ENCODE measurements at places on chromosomes 12 and 14.

DNA sequence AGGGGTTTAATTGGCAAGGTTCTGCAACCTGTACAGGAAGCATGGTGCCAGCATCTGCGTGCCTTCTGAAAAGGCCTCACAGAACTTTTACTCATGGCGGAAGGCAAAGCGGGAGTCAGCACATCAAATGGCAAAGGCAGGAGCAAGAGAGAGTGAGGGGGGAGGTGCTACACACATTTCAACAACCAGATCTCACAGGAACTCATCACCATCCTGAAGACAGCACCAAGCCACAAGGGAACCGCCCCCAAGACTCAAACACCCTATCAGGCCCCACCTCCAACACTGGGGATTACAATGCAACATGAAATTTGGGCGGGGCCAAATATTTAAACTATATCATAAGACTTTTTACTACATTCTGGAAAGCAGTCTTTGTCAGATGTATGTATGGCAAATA, 38.0 kb upstream of the FKBP4 start:
- no peaks in the 10 kb centered on the region for H3K36me3 ChIP-seq
- H3K4me3 ChIP-seq, result no peak overlapping the region
- H3K4me1 ChIP-seq, result no peaks in the 10 kb centered on the region
- no peak overlapping the region for H3K27ac ChIP-seq
- DNase-seq, result no peak

- DNase-seq, result no peak
- H3K27ac ChIP-seq, result no peak overlapping the region
- H3K27me3 ChIP-seq, result no peaks in the 10 kb centered on the region
- H3K4me1 ChIP-seq, result peaks cover 6% of the 10 kb centered on the region
These were observed 100.7 kb downstream of the ZFP36L1 start for GRCh38 chr14:68692216-68692615.

- H3K27me3 ChIP-seq, result no peaks in the 10 kb centered on the region
- H3K36me3 ChIP-seq, result no peaks in the 10 kb centered on the region
- no peak overlapping the region for H3K4me3 ChIP-seq
- no peaks in the 10 kb centered on the region for H3K4me1 ChIP-seq
- no peak overlapping the region for H3K27ac ChIP-seq
These were observed 120.0 kb downstream of the OTOGL start for GRCh38 chr12:80219345-80219744.

- H3K4me3 ChIP-seq, result no peak overlapping the region
- DNase-seq, result no peak
- no peak overlapping the region for H3K27ac ChIP-seq
- H3K4me1 ChIP-seq, result no peaks in the 10 kb centered on the region
- H3K27me3 ChIP-seq, result no peaks in the 10 kb centered on the region
These were observed 777.9 kb downstream of the FSCB start for GRCh38 chr14:43729143-43729542.

DNA sequence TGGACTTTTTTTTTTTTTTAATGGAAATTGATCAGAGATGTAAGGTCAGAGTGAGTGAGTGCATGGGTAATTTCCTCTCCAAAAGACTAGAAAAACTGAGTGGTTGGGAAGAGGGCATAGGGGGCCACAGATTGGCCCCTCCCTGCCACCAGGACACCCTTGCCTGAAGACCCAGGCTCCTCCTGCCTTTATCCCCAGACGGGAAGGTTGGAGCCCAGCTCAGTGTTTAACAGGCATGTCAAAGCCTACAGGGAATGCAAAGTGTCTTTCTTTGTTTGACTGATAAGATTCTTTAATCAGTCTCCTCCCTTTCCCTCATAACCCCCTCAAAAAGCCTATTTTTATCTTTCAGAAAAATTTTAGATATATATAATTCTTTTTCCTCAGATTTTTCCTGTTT, 50.3 kb downstream of the IRAK3 start:
- H3K27ac ChIP-seq, result no peak overlapping the region
- DNase-seq, result no peak
- H3K4me1 ChIP-seq, result no peaks in the 10 kb centered on the region
- no peaks in the 10 kb centered on the region for H3K27me3 ChIP-seq

GRCh38 chr12:49796155-49796554, 32.1 kb downstream of the NCKAP5L start:
- H3K27me3 ChIP-seq, result no peaks in the 10 kb centered on the region
- DNase-seq, result no peak
- no peak overlapping the region for H3K27ac ChIP-seq
- H3K4me1 ChIP-seq, result no peaks in the 10 kb centered on the region

DNA sequence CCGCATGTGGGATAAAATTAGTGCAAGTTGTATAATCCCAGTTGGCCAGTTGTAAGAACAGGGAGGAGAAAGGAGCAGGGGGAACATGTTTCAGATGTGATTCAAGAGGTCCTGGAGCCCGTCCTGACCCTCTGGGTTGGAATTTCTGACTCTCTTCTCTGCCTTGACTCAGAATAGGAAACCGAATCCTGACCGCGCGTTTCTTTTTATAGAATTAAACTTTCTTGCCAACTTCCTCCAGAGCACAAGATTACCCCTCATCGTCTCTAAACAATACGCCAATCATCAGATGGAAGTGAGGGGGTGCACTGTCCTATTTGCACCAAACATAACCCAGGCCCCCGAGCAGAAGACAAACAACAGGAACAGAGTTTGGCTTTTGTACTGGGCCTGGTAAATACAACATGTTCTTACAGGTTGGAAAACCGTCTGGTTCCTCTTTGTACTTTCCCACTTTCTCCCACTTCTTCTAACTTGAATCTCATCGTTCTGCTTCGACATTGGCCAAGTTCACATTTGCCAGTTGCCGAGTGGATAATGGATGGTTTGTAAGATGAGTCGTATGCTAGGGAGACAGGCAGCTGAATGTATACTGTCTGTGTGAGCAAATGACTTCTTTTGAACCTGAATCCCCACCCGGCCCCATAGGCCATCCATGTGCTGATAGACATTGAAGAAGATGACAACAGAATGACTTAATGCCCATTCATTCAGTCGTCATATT, 42.6 kb upstream of the MED13L start:
- H3K27me3 ChIP-seq, result no peaks in the 10 kb centered on the region
- H3K4me3 ChIP-seq, result no peak overlapping the region
- no peaks in the 10 kb centered on the region for H3K4me1 ChIP-seq
- peak overlapping the region; percentile 68 for H3K27ac ChIP-seq
- H3K36me3 ChIP-seq, result no peaks in the 10 kb centered on the region

GRCh38 chr12:123134271-123134671, 16.6 kb downstream of the PITPNM2 start:
- no peaks in the 10 kb centered on the region for H3K36me3 ChIP-seq
- H3K4me3 ChIP-seq, result no peak overlapping the region
- DNase-seq, result no peak
- no peak overlapping the region for H3K27ac ChIP-seq
- H3K27me3 ChIP-seq, result no peaks in the 10 kb centered on the region

- no peaks in the 10 kb centered on the region for H3K27me3 ChIP-seq
- DNase-seq, result no peak
- H3K27ac ChIP-seq, result no peak overlapping the region
- no peak overlapping the region for H3K4me3 ChIP-seq
- H3K36me3 ChIP-seq, result no peaks in the 10 kb centered on the region
These were observed 8.8 kb downstream of the SERPINA1 start for GRCh38 chr14:94379291-94380224.

- no peak for DNase-seq
- H3K4me1 ChIP-seq, result peaks cover 14% of the 10 kb centered on the region
- no peaks in the 10 kb centered on the region for H3K27me3 ChIP-seq
- H3K36me3 ChIP-seq, result no peaks in the 10 kb centered on the region
- H3K27ac ChIP-seq, result peak overlapping the region; percentile 99
These were observed 1.1 kb downstream of the SMIM10L1 start for GRCh38 chr12:11171969-11172675.

- peaks cover 51% of the 10 kb centered on the region for H3K4me1 ChIP-seq
- no peaks in the 10 kb centered on the region for H3K36me3 ChIP-seq
- peak; percentile 12 for DNase-seq
- H3K4me3 ChIP-seq, result no peak overlapping the region
These were observed 16.4 kb downstream of the MLXIP start for GRCh38 chr12:122094735-122095631.

DNA sequence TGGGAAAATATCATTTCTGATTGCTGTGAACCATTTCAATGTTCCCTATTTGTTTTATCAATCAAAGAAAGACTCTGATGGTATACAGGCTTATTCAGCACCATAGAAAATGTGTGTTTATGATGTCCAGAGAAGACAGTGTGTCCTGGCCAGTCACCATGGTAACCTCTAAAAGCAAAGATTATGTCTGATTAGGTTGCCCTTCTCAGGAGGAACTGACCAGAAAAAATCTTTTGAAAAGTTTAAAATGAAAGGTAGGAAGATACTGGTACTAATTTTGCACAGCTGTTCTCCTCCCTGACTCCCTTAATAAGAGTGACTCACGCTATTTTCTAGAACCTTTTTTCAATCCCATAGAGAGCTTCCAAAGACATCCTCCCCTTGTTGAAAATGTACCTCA, 391.8 kb upstream of the DCN start:
- no peaks in the 10 kb centered on the region for H3K27me3 ChIP-seq
- peaks cover 13% of the 10 kb centered on the region for H3K4me1 ChIP-seq
- H3K36me3 ChIP-seq, result no peaks in the 10 kb centered on the region
- no peak overlapping the region for H3K27ac ChIP-seq

GRCh38 chr12:14656846-14657245, 39.6 kb downstream of the GUCY2C start:
- DNase-seq, result no peak
- no peak overlapping the region for H3K27ac ChIP-seq
- no peak overlapping the region for H3K4me3 ChIP-seq
- no peaks in the 10 kb centered on the region for H3K4me1 ChIP-seq

DNA sequence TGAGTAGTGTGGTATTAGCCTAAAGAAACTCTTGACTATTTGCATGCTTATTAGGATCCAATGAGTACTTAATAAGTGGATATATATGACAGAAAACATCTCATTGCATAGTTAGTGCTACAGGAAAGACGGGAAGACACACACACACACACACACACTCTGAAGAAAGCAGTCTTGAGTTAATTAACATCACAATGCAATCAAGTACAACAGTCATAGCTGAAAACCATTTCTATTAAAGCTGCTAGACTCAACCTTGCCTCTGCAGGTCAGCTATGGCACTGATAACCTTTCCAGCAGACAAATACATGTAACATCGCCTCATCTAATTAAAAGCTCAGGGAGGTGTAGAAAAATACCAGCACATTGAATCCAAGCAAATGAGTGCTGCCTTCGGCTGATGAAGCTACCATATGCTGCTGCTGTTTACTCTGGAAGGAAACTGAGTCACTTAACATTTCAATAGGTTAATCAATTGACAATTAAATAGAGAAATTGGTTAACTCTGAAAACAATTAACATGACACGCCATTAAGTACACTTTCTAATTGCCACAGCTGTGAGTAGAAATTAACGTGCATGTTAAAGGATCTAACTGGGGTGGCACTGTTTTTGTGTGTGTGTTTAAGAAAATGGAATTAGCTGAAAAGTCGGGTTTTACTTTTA, 93.2 kb upstream of the OTX2 start:
- H3K27me3 ChIP-seq, result peaks cover 7% of the 10 kb centered on the region
- no peaks in the 10 kb centered on the region for H3K4me1 ChIP-seq
- H3K27ac ChIP-seq, result no peak overlapping the region
- H3K36me3 ChIP-seq, result no peaks in the 10 kb centered on the region
- H3K4me3 ChIP-seq, result no peak overlapping the region

- no peaks in the 10 kb centered on the region for H3K4me1 ChIP-seq
- DNase-seq, result no peak
- H3K4me3 ChIP-seq, result no peak overlapping the region
- H3K27ac ChIP-seq, result no peak overlapping the region
- H3K36me3 ChIP-seq, result no peaks in the 10 kb centered on the region
These were observed 146.5 kb downstream of the PAPOLA start for GRCh38 chr14:96648506-96649326.

DNA sequence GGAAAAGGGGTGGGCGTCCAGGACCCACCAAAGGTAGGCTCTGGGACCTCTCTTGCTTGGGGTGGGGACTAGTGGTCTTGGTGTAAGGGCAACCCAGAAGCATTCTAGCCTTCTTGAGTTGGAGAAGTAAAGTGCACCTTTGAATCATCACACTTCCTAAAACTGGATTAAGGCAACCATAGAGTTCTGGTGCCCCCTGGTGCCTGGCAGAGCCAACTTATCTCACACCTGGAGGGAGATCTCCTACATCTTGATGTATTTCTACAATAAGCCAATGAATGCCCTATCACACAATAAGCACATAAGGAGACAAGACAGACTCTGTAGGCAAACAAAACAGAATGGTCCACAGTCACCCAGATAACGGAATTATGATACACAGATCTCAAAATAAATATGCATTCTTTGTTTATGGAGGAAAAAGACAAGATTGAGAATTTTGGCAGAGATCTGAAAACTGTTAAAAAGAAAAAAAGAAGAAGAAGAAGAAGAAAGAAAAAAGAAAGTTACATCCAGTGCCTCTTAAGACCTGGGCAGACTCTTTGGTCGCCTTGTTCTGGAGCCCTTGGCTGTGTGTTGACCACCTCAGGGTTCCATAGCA, 95.9 kb upstream of the PPP2R5C start:
- H3K27me3 ChIP-seq, result peaks cover 19% of the 10 kb centered on the region
- peak; percentile 71 for DNase-seq
- H3K4me3 ChIP-seq, result no peak overlapping the region
- H3K27ac ChIP-seq, result no peak overlapping the region

DNA sequence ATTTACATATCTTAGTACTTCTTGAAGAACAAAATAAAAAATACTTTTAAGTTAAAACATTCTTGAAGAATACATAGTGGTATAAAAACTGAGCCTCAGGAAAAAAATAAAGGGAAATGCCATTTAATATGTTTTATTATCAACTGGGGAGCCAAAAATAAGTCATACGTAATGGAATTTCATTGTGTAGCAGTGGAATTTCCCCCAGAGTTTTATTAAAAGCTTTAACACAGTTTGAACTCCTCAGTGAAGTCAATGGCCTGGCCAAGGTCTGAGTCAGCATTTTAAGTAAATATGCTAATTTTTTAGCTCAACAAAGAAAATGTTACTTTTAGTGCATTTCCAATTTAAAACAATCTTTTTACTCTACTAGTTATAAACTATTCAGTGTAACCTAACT, 350.1 kb upstream of the ATP2B1 start:
- no peak for DNase-seq
- H3K27ac ChIP-seq, result no peak overlapping the region
- no peaks in the 10 kb centered on the region for H3K36me3 ChIP-seq
- no peaks in the 10 kb centered on the region for H3K4me1 ChIP-seq

DNA sequence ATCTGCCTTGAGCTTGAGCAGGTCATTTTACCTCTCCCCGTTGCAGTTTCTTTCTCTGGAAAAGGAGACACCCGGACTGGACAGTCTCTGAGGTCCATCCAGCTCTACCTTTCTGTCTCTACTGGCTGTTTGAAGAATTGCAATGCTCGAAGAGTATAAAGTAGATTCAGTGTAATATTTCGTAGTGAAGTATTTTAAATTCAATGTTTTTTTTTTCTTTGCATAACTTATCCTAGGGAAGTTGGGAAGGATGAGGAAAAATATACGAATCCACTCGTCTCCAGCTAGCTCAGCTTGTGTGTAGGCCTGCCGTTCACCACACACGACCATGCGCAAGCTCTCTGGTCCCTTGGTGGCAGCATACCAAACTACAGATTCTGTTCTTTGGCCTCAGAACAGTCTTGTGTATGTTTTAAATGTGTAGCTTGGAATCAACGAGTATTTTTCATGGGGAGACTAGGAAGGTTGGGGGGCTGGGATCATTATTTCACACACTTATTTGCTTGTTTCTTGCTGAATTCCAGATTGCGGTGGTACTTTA, 307.9 kb downstream of the CACNA1C start:
- no peaks in the 10 kb centered on the region for H3K4me1 ChIP-seq
- H3K27ac ChIP-seq, result no peak overlapping the region
- no peaks in the 10 kb centered on the region for H3K27me3 ChIP-seq
- H3K4me3 ChIP-seq, result no peak overlapping the region
- DNase-seq, result no peak

Measured in adrenal gland (tissue), 19 donors.